CD14-positive monocyte (primary cell): ENCODE measurements at places on chromosomes 13 and 19. TPM values are rescaled to one million over a fixed set of nuclear protein-coding genes. Genes with fewer than 3 reads are reported as not detected.
A peak's percentile ranks its signal among the peaks of the same experiment; 100 is the strongest.

GRCh38 chr13:98839856-98840769 is 87.6 kb upstream of the SLC15A1 start:
- DNase-seq: peak; percentile 33

Gene SIAH3
- polyA plus RNA-seq: not detected

DNA sequence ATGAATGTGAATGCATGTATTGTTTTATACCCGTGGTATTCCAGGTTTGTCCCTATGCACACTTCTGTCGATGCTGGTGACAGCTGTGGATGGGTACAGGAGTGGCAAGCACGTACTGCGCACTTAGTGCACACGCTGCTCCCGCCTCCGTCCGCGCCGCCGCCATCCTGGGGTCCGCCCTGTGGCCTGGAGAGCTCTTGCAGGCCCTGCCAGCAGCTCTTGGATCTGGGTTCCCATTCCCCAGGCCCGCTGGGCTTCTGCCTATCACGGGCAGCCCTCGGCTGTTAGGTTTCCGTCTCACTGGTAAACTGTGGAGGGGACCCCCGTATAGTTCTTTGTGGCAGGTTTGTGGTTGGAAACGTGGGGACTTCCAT is 4.0 kb downstream of the GNA11 start:
- no peak for DNase-seq

Gene DMRTC2
- polyA plus RNA-seq: not detected

Gene SBSN
- polyA plus RNA-seq: not detected

DNA sequence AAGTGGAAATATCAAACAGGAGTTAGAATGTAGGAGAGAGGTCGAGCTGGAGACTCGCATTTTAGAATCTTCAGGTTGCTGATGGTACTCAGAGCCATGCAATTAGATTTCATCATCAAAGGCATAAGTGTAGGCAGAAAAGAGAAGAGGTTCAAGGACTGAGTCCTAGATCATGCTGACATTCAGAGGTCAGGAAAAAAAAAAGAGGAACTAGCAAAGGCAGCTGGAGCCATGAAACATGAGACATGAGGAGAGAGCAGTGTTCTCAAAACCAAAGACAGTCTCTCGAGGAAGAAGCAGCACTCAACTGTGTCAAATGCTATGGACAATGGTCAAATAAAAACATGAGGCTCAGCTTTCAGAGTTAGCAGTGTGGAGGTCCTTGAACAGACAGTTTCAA is 12.4 kb upstream of the TPP2 start:
- DNase-seq: peak; percentile 68

Gene FGF21
- polyA plus RNA-seq: not detected in 2 replicates

DNA sequence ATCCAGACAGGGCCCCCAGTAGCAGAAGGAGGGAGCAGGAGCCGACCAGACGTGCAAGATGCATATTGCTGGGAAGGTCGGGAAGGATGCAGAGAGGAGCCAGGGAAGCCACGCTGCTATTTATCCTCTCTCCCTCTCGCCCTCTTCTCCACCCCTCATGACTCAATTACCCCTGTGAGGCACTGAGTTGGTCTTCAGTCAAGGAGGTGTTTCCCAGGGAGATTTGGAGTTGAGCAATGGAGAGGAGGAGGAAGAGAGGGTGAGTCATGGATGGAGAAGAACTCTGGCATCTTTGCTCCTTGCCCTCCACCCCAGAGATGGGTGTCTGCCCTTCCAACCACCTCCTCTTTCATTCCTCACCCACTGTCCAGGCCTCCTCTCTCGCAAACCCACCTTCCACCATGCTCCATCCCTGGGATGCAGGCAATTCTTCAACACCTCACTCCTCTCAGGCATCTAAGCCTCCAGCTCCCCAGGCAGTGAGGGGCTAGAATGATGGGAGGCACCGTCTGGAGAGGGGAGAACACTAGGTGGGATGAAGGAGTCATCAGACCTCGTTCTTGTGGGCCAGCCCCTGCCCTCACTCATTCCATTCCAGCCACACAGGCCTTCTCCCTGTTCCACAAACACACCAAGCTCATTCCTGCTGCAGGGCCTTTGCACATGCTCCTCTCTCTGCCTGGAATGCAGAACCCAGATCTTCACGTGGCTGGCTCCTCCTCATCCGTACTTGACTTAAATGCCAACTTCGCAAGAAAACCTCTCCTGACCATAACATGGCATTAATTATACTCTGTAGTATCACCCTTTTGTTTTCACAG is at the start of gene SBSN:
TSS of gene SBSN (minus strand) at position 94 of the 821 bp plus-strand sequence. CDS start at position 64, 30 bp downstream.
- peak; percentile 53 for DNase-seq

DNA sequence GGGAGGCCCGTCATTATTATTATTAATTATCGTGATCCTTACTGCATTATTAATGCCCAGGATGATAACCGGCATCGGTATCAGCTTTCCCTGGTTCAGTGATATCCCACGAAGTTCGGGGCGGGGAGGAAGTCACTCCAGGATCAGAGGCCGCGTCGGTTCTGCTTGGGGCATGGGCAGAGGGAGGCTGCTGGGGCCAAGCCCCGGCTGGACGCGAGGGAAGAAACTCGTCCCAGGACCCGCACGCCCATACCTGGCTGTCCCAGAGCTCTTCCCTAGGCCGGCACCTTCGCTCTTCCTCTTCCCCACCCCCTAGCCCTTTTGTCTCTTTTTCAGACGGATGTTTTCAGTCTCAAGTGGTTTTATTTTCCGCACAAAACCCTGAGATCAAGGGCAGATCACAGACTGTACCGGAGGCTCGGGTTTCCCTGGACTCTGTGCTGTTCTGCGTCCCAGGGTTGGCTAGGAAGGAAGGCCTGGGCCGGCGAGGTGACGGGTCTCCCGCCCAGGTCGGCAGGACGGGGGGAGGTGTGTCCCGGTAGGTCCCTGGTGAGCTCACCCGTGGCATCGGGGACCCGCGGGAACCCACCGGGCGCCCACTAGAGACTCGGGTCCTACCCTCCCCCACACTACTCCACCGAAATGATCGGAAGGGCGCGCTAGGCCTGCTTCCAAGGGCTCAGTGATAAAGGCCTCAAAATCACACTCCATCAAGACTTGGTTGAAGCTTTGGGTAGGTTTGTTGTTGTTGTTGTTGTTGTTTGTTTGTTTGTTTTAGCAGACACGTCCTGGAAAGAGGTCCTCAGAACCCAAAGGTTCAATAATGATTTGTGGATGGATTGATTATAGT is 7.9 kb downstream of the ZIC2 start:
- no peak for DNase-seq

GRCh38 chr13:40074338-40074737 is 418.9 kb downstream of the COG6 start:
- DNase-seq: no peak

DNA sequence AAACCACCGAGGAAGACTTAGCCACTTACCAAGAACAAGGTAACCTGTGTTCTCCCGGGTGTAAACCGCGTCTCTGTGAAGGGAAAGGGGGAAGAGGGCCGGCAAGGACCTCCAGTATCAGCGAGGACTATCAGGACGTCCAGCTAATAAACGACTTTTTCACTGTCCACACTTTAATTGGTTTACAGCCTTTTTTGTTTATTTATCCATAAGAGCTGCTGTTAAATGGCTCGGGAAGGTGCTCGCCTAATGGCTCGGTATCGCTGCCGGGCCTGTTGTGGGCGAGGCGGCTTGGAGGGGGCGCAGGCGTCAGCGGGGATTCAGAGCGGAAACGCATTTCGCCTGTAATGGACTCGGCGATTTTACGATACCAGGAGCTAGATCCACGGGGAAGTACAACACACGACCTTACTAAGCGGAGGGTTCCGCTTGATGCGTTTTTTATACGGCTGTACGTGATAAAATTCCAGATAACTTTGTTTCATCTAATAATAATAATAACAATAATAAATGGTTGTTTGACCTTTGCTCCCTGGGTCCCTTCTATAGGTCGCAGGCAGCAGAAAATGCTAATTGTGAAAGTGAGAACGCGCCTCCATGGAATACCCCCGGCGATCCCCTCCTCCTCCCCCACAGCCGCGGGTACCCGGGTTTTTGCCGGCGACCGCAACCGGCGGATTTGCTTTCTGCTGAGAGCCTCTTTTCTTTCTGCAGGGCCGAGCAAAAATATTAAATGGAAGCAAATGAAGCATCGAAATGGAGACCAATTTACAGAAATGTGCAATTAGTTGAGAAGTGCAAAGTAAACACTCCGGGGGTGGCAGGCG is 2.5 kb upstream of the PDX1 start:
- no peak for DNase-seq

- DNase-seq: no peak
These were observed 15.7 kb upstream of the TEX29 start for GRCh38 chr13:111304603-111305289.

- no peak for DNase-seq
These were observed 12.5 kb downstream of the CRTC1 start for GRCh38 chr19:18696023-18696422.

Gene LYPD5
- 0.39 TPM for polyA plus RNA-seq

Gene GET3
- 122 and 151 TPM in 2 replicates for polyA plus RNA-seq

DNA sequence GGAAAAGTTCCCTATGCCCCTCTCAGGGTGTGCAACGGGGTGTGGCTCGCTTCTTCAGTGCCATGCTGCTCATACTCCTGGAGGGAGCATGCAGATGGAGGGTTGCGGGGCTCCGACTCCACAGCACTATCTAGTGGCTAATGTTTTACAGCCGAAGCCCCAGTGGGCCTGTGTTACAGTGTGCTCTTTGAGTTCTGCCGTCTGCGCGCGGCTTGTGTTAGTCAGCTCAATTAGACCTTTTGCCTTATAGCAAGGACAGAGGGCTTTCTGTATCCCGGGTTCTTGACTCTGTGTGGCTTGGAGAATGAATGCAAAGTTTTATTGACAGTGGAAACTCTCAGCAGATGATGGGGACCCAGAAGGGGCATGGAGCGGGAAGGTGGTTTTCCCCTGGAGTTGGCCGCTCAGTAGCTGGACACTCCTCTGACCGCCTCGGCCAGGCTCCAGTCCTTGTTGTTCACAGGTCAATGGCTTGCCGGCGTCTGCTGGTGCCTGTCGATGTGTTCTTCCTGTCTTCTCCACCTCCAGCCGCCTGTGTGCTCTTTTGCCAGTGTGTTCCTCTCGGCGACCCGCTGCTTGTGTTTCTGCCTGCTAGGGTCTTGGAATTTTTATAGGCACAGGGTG is 383.4 kb downstream of the LMO7 start:
- no peak for DNase-seq

- no peak for DNase-seq
These were observed 110.3 kb upstream of the ABCC4 start for GRCh38 chr13:95411428-95412040.

DNA sequence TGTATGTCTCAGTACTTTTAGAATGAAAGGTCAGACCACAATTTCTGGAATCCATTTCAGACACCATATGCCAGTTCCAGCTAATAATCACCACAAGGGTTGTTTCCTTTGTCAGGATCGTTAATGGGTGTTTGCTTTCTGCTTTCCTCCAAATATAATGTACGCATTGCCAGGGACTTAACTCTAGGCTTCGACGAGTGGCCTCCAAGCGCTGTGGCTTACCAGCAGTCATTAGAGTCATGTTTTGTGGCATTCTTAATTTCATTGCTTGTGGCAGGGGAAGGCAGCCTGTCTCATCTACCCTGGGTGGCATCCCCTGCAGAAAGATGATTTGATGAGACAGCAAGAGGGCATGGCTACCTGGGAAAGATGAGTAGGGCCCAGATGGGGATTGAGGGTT is 22.5 kb downstream of the SAFB start:
- no peak for DNase-seq

- no peak for DNase-seq
These were observed 260.3 kb downstream of the KCNRG start for GRCh38 chr13:50275392-50276063.

- DNase-seq: peak; percentile 46
These were observed 1.1 kb downstream of the COMP start for GRCh38 chr19:18789883-18790565.

Gene URAD
- polyA plus RNA-seq: 0.12 TPM in 1 of 2 replicates, not detected in the other

Gene POU2F2
- 28.2 TPM for polyA plus RNA-seq

GRCh38 chr19:43524922-43525835 is 1.8 kb downstream of the ETHE1 start:
- DNase-seq: no peak

- DNase-seq: no peak
These were observed 850 bp downstream of the DYRK1B start for GRCh38 chr19:39833160-39833463.

Gene ZNF625
- polyA plus RNA-seq: not detected
